ENCODE measurements at places on chromosomes 5 and 9.
A peak's percentile ranks its signal among the peaks of the same experiment; 100 is the strongest.

DNA sequence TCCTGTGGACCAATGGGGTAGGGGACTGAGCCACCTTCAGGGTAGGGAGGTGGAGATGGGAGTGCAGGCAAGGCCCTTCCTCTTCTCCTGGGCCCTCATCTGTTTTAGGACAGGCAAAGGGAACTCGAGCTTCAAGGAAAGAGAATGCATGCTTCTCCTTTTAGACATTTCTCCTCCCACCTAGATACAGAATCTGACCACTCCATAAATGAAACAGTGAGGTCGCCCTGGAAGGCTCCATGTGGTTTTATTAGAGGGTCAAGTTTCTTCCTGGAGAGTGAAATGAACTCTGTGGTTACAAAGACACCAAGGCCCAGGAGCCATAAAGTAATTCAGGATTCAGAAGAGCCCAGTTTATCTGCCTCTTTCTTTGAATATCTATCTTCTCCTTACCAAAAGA lies 14.9 kb downstream of the LHFPL2 start:
- no peak for DNase-seq

GRCh38 chr9:130292106-130292505 lies 26.5 kb downstream of the HMCN2 start:
- DNase-seq = no peak

DNA sequence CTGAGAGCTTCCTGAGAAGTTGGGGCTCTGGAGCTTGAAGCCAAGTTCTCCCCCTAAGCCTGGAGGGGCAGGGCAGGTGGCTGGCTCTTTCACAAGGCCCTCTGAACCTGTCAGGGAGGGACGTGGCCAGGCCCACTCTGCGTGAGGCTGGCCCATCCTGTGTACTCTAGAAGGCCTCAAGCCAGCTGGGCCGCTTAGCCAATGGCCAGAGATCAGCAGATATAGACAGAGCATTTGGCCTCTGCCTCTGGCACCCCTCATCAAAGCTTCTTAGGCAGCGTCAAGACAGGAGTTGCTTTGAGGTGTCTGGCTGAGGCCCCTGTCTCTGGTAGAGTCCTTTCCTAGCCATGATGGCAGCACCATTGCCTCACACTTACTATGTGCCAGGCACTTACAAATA lies 105.6 kb downstream of the FGF18 start:
- no peak for DNase-seq

DNA sequence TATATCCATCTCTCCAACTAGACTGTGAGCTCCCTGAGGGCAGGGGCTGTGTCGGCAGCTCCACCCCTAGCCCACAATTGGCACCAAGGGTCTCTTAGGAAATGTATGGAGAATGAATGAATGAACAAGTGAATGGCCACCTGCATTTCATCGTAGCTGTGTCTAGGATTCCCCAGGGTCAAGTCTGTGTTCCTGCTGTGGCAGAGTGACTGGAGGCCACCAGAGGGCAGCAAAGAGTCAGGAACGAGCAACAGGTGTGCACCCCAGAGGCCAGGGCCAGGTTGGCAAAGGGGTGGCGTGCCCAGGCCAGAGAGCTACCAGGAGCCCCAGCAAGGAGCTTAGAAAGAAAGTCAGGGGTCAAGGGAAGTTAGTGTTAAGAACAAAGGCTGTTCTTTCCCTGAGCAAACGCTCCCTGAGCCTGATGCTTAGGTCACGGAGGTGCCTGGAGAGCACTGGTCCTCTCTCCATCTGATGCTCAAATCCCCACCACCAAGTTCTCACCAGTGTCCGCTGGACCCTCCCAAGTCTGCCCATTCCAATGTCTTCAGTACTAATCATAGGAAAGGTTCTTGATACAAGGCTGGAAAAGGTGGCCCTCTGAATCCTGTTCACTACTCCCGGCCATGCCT lies 160.7 kb downstream of the PAX5 start:
- peak; percentile 73 for DNase-seq

GRCh38 chr9:2066312-2067273 lies 51.4 kb downstream of the SMARCA2 start:
- DNase-seq = no peak

DNA sequence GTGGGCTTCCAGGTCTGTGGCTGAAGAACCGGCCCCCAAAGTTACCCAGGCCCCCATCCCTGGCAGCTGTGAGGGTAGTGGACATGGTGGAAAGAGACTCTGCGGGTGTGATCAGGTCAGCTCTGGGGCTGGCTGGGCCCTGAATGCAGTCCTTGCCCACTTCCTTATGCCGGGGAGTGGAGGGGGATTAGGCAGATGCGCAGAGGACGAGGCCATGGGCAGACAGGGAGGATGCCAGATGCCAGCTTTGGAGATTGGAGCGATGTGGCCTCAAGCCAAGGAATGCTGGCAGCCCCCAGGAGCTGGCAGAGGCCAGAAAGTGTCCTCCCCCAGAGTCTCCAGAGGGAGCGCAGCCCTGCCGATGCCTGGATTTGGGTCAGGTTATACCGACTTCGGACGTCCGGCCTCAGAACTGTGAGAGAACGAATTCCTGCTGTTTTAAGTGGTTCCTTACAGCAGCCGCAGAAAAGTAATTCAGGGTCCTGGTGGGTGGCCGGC lies 69.8 kb downstream of the ADAMTS2 start:
- DNase-seq = no peak

DNA sequence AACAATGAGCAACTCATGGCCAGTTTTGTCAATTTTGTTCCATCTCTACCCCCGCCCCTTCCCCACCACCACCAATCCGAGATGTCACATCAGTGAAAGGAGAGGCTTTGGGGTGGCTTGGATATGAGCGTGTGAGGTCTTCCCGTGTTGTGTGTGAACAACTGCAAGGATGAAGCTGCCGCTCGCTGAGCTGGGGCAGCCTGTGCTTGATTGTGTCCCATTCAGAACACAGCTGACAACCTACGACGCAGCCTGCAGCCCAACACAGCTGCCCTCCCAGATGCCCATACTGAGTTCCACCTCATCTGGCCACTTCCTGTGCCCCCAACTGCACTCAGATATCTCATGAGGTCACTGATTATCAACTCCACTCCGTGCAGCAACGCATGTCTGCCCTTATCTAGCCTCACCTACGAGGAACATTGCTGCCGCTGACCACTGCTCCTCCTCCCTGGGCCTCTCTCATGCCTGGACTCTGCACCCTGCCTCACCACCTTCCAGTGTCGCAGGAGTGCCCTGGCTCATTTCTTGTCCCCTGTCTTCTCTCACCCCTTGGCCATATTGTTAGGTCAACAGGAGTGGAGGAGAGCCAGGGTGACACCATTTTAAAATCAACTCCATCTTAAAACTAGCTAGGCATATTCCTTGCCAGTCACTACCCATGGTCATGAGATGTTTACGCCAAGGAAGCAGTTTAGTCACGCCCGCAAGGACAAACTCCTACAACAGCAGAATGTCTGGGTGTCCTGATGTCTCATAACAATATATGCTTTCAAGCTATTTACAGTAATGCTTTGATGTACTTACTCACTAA lies 7.3 kb upstream of the IL4 start:
- no peak for DNase-seq

DNA sequence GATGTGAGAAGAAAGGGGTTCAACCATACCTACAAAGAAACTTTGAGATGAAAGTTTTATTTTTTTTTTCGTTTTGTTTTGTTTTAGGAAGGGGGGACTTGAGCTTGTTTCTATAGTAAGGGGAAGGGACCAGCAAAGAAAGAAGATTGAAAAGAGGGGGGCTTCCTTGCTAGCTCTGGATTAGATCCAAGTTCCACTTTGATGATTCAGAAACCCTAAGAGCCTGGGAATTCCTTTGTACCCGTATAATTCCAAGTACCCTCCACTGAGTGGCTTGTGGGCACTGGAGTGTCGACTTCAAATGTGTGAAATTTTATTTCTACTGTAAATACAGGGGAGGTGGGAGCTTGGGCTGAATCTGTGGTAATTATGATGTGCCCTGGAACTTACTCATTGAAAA lies 10.9 kb downstream of the MAMDC2 start:
- no peak for DNase-seq

GRCh38 chr5:107469485-107470294 lies 201.0 kb downstream of the EFNA5 start:
- peak; percentile 94 for DNase-seq

Data from MCF 10A (cell line).